ENCODE measurements at places on chromosomes 2 and 18. TPM values are rescaled to one million over a fixed set of nuclear protein-coding genes. Genes with fewer than 3 reads are reported as not detected.
A peak's percentile ranks its signal among the peaks of the same experiment; 100 is the strongest.

The NEB gene
- total RNA-seq: 1.6 TPM

The MC2R gene
- not detected for total RNA-seq

DNA sequence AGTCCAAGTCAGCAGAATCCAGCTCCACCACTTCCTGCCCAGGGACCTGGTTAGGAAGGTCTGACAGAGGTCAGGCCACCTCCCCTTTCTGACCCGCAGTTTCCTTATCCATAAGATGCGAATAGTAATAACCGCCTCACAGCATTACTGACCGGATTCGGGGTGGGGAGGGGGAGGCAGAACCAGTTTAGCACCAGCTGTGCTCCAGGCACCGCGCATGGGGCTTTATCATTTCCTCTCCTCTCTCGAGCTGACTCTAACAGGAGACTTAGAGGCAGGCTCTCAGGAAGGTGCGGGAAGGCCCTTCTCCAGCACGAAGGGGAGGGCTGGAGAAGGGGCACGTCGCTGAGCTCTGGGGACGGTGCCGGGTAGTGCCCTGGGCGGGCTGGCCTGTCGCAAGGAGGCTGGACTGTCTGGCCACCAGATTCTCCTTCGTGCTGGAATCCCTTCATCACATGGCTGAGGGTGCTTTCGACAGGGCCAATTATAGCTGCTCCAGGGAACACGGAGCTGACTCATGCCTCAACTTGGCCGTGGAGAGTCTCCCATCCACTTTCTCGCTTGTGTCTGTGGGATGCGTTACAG is 5.7 kb downstream of the EHD3 start:
- no peak overlapping the region for H3K4me3 ChIP-seq
- peak overlapping the region; percentile 79 for H3K27ac ChIP-seq
- H3K36me3 ChIP-seq: no peaks in the 10 kb centered on the region
- H3K27me3 ChIP-seq: no peaks in the 10 kb centered on the region
- peaks cover 14% of the 10 kb centered on the region for H3K4me1 ChIP-seq

GRCh38 chr2:9895669-9896590 is 52.7 kb downstream of the TAF1B start:
- H3K4me1 ChIP-seq: peaks cover 22% of the 10 kb centered on the region
- peaks cover 3% of the 10 kb centered on the region for H3K36me3 ChIP-seq
- peak overlapping the region; percentile 47 for H3K27ac ChIP-seq
- no peaks in the 10 kb centered on the region for H3K27me3 ChIP-seq
- H3K4me3 ChIP-seq: no peak overlapping the region

DNA sequence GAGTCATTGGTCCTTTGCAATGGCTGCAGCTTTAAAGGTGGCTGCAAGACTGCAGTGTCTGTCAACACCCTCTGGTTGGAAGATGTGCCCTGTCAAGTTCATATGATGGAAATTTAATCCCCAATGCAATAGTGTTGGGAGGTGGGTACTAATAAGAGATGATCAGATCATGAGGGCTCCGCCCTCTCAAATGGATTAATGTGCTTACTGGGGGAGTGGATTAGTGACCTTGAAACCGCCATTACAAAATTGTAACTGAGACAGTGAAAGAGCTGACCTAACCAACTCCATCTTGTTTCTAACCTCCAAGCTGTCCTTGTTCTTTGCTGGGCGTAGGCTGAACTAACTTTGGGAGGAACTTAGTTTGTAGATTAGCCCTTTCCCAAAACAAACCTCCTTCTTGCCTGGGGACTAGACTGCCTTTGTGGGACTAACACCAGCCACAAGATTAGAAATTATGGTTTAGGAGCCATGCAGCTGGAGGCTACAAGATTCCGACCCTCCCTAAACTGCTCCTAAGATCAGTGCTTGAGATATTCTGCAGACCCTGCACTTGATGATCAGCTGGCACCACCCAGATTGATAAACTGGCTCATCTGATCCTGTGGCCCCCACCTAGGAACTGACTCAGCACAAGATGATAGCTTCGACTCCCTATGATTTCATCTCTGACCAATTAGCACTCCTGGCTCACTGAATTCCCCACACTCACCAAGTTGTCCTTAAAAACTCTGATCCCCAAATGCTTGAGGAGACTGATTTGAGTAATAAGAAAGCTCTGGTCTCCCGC is 13.7 kb downstream of the MYCN start:
- no peak overlapping the region for H3K4me3 ChIP-seq
- H3K27me3 ChIP-seq: peaks cover 23% of the 10 kb centered on the region
- H3K36me3 ChIP-seq: no peaks in the 10 kb centered on the region
- no peaks in the 10 kb centered on the region for H3K4me1 ChIP-seq

DNA sequence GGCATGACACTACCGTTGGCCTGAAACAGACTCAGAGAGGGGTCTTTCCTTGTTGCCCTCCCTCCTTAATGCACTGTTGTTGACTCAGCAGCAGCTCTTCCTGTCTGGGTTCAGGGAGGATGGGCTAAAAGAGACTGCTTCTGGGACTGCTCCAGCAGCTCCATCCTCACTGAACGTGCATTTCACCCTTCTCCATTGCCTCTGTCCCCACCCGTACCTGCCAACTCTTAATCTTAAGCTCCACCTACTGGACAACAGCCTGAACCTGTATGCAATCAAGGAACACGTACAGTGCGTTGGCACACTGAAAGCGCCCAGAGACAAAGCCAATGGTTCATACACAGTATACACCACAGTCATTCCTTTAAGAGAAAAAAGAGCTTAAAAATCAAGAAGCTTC is 230.8 kb upstream of the RAB6C start:
- peaks cover 8% of the 10 kb centered on the region for H3K27me3 ChIP-seq
- no peaks in the 10 kb centered on the region for H3K4me1 ChIP-seq
- no peak overlapping the region for H3K4me3 ChIP-seq
- no peaks in the 10 kb centered on the region for H3K36me3 ChIP-seq

Measured in T-helper 17 cell (primary cell).